ENCODE measurements at places on chromosomes 5 and 9.

DNA sequence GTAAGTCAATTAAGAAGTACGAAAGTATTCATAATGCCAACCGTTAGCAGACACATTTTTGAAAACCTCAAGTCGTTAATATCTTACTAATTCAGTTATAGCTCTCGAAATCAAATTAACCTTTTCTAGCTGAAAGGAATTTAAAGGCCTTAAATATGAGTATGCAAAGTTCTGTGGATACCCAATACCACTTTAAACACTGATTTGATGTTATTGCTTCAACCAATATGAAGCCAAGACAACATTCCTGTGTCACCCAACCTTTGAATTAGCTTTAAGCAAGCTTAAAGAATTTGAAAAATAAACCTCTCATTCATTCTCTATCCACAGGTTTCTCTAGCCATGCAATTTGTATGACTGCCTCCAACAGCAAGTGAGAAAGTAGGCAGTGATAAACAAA is 204.5 kb downstream of the MCTP1 start:
- no peak for DNase-seq

GRCh38 chr9:81053298-81054025 is 635.9 kb downstream of the TLE1 start:
- DNase-seq, result no peak

- no peak for DNase-seq
Measured at GRCh38 chr9:134178394-134178767, 14.0 kb upstream of the RNU6ATAC start.

- no peak for DNase-seq
Measured at GRCh38 chr5:15533129-15533893, 33.3 kb downstream of the FBXL7 start.

DNA sequence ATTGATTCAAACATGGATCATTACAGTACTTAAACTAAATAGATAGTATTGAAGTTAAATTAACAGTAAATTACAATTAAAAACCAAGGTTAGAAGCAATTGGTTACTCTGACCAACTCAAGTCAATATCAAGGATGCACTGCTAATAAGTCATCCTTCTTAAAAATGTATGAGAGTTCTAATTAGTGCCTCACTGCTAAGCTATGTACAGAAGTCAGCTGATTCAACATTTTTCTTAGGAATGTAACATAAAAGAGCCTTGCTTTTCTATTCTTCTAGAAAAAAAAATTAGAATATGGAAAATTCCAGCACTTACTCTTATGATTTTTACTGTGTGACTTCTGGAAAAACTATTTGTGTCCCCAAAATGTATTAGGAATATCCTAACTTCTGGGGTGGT is 75.7 kb upstream of the FBN2 start:
- DNase-seq, result no peak

DNA sequence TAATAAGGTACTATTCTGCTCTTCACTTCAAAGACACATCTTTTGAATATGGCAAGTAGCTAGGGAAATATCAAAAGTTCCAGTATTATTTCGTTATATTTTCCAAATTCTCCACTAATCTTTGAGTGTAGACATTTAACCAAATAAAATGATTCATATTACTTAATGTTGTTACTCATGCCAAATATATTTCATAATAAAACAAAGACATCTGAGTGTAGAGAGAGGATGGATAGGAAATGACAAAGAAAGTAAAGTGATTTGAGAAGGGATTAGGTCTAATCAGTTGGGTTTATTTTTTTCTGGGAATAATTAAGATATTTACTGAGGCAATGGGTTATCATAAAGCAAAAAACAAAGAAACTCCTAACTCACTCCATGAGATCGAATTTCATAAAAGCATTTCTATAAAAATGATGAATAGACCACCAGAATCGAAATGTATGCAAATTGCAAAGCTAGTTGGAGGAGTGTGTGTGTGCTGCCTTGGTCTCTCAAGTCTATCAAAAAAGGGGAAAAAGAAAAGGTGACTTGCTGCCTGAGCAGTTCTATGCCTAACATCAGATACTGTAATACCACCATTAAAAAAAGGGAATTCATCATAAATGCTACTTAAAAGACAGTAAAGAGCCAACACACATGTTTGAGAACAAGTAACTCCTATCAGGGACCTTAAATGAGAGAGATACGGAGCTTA is 255.5 kb downstream of the PDE4D start:
- DNase-seq, result no peak

DNA sequence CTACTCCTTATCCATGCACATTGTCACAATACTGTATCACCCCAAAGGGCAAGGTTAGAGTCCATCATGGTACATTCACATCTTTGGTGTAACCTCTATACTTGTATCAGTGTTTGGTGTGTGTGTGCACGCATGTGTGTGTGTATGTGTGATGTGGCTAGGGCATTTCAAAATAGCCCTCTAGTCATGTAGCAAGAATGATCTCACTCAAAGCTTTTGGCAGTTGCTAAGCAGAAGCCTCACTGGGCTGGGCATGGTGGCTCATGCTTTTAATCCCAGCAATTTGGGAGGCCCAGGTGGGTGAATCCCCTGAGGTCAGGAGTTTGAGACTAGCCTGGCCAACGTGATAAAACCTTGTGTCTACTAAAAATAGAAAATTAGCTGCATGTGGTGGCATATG is 245.3 kb downstream of the ADGRV1 start:
- no peak for DNase-seq

GRCh38 chr9:99680191-99680590 is 141.5 kb upstream of the NR4A3 start:
- no peak for DNase-seq

- DNase-seq, result no peak
Measured at GRCh38 chr9:98804083-98804482, 3.4 kb upstream of the GALNT12 start.

GRCh38 chr9:35341021-35341420 is 148.9 kb upstream of the RUSC2 start:
- no peak for DNase-seq
